Lung (tissue), 17 donors: ENCODE measurements at places on chromosomes 11 and 22.

DNA sequence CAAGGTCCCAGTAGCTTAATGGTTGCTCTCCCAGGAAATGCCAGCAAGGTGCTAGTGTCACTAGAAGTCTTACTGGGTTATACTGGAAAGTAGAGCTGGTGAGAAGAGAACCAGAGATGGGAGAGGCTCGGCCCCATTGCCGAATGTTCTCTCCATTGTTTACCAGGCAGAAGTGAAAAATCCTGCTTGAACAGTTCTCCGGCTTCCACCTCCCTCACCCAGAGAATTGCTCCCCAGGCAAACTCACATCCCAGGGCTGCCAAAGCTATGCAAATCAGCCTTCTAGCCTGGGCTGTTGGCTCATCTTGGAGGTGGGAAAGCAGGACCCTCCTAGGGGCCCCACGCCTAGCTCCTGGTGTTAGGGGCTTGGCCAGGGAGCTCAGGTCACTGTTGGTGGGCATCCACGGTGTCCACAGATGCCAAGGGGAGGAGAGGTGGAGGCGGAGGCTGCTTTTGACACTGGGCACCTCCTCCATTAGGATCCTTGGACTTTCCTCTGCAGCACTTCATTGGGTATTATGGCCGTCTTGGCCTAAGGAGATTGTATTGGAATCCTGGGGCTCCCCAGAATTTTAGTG is 20.1 kb downstream of the POU2F3 start:
- no peak for DNase-seq

GRCh38 chr11:79439886-79440570 is 802 bp downstream of the TENM4 start:
- DNase-seq, result peak; percentile 60

GRCh38 chr22:41512421-41513194 is 31.7 kb downstream of the POLR3H start:
- DNase-seq, result peak; percentile 49

GRCh38 chr11:68025047-68025446 is 5.4 kb upstream of the NDUFS8 start:
- DNase-seq, result no peak

DNA sequence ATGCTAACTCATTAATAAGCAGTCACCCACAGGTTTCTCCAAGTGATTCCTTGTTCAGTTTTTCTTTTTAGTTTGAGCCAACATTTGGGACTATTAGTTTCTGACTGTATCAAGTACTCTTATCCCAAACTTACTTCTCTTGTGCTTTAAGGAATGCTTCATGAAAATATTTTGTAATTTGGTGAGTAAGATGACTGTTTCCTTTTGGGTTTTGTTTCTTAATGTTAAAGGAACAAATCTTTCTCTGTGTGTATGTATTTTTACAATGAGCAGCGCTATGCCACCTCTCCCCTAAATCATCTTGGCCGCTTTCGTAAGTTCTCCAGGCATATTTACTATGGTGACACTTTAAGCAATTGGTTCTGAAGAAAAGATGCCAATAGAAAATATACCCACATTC is 72.4 kb downstream of the LDLRAD3 start:
- peak; percentile 18 for DNase-seq
